ENCODE measurements at places on chromosomes 7 and 10.

GRCh38 chr10:119308551-119309422 is 101.4 kb downstream of the GRK5 start:
- no peak for DNase-seq

DNA sequence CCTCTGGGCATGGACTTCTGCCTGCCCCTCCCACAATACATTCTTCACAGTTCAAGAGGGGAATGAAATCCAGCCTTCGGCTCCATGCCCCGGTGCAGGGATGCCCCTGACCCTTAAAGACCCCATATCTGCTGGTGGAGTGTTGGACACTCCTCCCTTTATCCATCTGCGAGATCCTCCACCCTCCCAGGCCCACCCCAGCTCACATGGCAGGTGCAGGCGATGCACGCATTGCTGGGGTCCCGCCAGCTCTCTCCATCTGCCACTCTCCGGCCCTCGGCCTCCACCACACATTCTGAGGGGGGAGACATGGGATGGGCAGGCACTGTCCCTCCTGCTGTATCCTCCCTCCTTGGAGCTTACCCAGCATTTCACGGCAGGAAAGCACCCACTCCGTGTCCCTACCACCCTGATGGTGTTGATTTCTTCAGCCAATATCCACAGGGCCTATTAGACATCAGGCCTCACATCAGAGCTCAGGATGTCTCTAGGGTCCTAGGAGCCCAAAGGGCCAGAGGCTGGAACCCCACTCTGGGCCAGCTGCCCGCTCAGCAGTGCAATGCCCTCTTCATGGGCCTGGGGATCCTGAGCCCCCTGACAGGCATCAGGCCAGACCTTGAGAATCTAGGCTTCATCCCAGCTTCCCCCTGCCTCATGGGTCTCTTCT is 18.3 kb downstream of the ATP6V1F start:
- no peak for DNase-seq

DNA sequence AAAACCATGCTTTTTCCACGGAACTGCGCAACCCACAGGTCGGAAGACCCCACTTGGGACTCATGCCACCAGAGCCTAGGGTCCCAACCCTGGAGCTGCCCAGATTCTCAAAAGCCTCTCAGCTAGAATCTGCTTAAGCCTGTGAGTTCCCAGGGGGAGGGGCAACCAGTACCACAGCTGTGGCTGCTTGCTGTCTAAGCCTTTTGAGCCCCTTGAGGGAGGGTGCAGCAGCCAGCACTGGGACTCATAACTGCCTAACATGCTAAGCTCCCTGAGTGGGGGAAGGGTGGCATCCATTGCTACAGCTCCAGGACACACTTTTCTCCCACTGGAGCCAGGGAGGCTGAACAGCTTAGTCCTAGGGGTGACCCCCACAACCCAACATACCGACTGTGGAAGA is 485.6 kb upstream of the GRM3 start:
- DNase-seq, result no peak

DNA sequence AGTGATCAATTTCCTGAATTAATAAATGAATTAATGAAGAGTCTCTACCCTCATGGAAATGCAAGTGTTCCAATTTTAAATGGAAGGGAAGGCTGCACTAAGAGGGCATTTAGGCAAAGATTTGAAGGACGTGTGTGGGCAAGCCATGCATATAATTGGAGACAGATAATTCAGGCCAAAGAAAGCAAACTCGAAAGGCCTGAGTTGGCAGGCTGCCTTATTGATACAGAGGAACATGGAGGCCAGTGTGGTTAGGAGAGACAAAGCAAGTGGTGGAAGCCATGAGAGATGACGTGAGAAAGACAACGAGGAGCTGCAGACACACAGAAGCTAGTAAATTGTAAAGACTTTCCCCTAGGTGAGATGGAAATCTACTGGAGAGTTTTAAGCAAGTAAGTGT is 15.4 kb upstream of the PCLO start:
- no peak for DNase-seq

DNA sequence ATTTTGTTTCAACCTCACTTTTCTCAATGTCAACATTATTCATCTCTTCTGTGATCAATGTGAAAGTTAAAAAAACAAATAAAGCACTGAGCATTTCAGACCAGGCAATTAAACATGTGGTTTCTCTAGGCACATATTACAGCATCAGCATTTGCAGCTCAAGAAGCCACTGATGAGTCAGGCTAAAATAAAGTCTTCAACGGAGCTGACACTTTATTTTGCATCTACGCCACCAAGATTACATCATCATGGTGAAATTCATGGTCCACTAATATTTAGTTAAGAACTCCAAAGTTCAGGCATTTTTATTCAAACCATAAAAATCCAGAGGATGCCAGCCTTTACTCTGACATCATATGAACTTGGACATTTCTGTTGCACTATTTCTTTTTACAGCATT is 33.0 kb downstream of the MAGI2 start:
- no peak for DNase-seq

DNA sequence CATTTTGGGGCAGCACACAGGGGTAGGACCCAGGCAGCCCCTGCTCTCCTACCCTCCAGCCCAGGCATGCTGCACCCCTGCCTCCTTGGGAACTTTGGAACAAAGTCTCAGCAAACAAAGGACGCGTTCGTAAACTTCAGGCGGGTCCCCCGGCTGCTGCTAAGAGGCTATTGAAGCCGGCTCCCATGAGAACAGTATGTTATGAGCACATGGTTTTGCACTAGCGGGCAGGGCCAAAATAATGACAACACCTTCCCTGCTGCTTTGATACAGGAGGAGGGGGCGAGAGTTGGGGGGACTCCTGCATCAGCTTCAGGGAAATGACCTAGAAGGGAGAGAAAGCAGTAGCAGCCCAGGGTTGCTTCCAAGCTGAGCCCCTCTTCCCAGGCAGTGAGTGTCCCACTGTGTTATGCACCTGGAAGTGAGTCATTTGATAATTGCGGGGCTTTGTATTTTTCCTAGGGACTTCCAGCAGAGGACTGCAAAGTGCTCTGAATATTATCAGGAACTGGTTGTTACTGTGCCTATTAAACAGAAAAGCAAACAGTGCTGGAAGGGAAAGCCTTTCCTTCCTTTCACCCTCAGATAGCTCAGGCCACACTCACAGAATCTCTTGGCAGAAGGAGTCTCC is 6.9 kb downstream of the ITPRIP start:
- DNase-seq, result no peak

GRCh38 chr10:86700851-86701617 is 32.7 kb downstream of the LDB3 start:
- no peak for DNase-seq

DNA sequence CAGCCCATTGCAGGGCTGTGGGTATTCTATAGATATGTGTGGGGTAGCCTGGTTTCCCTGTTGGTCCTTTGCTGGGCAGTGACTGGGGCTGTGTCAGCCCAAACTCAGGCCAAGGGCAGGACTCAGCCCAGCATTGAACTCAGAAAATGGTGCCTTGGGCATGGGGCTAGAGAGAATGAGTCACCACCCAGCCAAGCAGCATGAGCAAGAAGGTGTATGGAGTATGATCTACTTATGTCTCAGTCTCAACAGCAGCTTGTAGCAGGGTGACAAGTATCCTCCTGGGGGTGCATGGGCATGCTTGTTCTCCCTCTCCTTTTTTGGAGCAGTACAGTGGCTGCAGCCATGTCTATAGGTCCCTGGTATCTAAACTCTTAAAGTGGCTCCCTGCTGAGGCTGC is 32.0 kb downstream of the STK31 start:
- DNase-seq, result no peak

DNA sequence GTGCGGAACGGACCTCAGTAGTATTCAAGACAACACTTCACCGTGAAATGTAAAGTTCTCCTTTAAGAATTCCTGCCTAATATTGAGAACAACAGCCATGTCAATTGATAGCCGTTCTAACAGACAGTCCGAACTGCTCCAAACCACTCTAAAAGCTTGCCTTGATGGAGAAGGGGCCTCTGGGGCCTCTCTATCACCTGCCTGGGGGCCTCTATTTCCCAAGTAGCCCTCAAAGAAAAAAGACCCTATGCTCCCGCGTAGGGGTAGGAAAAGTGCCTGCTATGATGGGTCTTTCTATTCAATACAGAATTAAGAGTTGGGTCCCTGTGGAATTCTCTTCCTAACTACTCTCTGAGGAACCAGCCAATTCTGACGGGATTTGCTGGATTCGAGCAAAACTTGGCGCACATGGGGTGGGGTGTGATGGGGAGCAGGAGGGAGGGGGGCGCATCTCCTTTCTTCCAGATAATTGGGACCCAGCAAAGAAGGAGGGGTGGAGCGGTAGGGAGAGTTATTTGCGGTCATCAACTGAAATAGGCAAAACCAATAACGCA is 8.3 kb upstream of the DLX6 start:
- DNase-seq, result no peak

DNA sequence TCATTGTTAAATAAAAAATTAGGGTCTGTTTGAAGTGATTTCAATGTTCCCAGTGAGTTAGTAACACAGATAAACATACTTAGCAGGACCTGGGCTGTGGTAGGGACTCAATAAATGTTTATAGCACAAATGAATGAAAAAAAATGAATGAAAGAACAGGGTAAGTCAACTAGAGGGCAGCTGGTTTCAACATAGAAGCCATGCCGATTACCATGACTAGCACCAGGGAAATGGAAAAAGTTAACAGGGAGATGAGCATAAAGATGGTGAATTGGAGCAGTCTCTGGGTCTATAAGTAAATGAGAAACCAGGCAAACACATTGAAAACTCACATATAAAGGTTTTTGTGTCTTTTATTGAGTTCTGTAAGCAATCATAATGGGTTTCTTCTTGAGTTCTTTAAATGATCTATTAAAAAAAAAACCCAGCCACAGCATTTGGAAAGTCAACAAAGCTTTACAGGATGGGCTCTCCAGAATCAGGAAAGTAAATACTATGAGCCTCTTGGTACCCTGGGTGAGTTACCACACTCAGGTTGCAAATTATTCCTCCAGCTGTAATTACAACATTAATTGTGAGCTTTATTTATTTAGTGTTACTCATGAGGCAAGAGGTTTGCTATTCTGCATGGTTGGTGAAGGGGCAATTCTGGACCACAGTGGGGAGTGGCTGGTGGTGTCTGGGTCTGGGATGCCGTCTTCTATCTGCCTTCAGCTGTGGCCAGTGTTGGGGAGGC is 46.1 kb upstream of the MTPN start:
- DNase-seq, result no peak

GRCh38 chr7:16484453-16485158 is 19.1 kb upstream of the SOSTDC1 start:
- DNase-seq, result no peak

DNA sequence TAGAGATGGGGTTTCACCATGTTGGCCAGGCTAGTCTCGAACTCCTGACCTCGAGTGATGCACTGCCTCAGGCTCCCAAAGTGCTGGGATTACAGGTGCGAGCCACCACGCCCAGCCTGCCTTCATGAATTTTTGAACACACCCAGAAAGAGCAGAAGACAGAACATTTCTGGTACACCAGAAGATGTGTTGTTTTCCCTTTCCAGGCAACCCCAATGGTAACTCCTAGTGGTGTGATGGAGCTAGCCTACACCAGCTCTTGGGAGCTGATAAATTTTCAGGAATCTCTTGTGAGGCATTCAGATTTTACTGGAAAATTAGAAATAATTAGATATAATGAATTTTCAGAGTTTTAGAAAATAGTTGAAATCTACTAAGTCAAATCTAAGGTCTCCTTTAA is 904 bp upstream of the CCDC7 start:
- no peak for DNase-seq

GRCh38 chr10:48465860-48466521 is 138.9 kb downstream of the ARHGAP22 start:
- DNase-seq, result no peak

DNA sequence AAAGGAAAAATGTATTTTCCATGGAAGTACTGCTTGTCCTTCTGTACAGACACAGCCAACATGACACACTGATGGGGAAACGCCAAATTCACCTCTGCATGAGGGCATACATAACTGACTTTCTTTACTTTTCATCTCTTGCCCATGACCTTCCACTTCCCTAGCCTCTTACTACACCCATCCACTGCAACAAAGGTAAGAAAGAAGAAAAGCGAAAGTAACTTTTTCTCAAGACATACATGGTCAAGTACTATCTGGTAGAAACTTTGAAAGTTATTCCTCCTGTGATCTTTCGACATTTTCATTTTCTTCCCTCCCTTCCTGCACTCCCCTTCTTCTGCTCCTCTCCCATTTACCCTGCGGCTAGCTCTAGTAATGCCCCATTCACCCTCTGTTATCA is 130.8 kb downstream of the USP6NL start:
- no peak for DNase-seq

GRCh38 chr7:24707988-24708615 is 49.2 kb downstream of the GSDME start:
- DNase-seq, result no peak

- DNase-seq, result no peak
These were observed 12.9 kb downstream of the AGK start for GRCh38 chr7:141563956-141564623.

DNA sequence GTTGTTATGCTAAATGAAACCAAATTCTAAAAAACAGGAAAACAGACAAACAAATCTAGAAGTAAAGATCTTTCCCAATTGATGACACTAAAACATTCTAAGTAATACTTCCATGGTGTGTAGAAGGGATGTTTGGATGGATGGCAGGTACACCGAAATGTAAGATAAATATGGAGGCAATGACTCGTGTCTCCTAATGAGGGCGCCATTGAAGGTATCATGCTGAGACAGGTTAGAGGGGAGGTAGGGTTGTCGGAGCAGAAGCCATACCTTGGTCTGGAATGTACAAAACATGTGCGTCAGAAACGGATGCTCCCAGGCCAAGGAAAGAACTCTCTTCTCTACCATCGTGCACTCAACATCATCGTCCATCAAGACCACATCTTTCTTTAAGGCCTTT is 101.4 kb downstream of the PRKCQ start:
- DNase-seq, result no peak

DNA sequence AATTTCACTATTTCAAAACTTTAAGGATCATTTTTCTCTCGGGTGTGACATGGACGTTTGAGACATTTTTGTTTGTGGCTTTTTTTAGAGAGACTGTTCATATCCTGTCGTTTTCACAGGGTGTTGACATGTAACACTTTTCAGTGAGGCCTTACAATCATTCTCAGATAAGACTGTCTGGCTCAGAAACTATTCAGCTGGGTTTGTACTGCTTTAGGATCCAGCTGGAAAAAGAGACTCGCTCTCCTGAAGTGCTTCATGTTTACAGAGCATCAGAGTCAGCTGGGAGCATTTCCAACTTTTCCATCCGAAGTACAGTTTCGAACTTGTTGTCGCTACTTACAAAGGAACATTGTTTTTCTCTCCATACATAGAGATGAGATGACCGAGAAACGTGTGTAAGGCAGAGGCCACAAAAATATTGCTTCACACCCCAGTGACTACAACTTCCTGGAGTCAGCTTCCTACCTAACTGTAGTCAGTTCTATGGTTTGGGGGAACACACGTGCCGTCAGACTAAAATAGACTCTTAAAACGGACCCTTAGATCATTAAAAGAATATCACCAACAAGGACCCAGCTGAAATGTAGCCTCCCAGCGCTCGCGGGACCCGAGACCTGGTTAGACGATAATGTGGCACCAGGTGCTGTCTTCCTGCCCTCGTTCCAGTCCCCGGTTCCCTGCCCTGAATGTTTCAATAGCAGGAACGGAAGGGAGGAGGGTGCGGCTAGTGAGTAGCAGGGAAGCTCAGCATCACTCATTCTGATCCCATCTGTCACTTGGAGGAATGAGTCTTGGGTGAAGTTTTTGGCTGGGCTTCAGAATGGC is 78.0 kb downstream of the MKI67 start:
- no peak for DNase-seq
